Suprapubic skin (tissue), 4 donors: ENCODE measurements at places on chromosomes 1 and 21.

DNA sequence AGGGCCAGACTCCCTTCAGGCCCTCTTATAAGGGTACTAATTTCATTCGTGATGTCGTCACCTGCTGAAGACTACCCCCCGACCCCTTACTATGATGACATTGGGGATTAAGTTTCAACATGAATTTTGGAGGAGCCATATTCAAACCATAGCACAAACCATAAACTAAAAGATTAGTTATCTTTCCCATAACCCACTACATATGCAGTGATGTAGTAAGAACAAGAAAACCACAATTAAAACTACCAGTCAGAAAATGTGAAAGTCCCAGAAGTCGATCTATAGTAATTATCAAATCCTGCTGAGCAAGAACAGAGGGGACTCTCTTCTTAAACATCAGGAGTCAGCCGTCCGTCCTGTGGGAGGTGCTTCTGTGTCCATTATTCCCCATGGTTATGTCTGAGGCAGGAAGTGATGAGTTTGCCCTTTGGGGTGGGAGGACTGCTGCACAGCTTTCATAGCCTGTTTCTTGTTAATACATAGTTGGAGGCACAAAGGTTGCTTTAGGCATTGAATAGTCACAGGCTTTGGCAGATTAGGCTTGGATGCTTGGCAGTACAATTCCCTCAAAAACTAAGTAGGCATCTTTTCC, 35.9 kb upstream of the PTGFRN start:
- DNase-seq = no peak

DNA sequence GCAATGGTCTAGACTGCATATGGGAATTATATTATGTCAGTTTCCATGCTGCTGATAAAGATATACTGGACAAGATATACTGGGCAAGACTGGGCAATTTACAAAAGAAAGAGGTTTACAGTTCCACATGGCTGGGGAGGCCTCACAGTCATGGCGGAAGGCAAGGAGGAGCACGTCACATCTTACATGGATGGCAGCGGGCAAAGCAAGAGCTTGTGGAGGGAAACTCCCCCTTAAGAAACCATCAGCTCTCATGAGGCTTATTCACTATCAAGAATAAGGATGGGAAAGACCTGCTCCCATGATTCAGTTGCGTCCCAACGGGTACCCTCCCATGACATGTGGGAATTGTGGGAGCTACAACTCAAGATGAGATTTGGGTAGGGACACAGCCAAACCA, 21.2 kb downstream of the CCT8 start:
- DNase-seq = no peak

DNA sequence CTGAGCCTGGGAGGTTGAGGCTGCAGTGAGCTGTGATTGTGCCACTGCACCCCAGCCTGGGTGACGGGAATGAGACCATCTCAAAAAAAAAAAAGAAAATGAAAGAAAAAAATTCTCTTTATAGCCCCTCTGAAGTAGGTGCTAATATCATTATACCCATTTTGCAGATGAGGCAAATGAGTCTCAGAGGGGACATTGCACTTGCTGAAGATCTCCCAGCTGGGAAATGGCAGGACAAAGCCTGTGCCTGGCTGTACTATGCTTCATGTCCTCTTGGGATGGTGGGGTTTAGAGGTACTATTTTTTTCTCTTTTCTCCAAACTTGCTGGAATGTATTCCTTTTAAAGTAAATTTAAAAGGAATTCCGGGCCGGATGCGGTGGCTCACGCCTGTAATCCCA, 1.6 kb downstream of the SMPDL3B start:
- DNase-seq = no peak

- DNase-seq = no peak
These were observed 32.1 kb downstream of the ZMYND12 start for GRCh38 chr1:42423681-42424080.

GRCh38 chr1:35656148-35656862, 15.0 kb upstream of the PSMB2 start:
- no peak for DNase-seq

- no peak for DNase-seq
These were observed 99.6 kb upstream of the DMRTA2 start for GRCh38 chr1:50522691-50523342.

GRCh38 chr1:186076006-186076405, 299.0 kb downstream of the TPR start:
- DNase-seq = no peak

DNA sequence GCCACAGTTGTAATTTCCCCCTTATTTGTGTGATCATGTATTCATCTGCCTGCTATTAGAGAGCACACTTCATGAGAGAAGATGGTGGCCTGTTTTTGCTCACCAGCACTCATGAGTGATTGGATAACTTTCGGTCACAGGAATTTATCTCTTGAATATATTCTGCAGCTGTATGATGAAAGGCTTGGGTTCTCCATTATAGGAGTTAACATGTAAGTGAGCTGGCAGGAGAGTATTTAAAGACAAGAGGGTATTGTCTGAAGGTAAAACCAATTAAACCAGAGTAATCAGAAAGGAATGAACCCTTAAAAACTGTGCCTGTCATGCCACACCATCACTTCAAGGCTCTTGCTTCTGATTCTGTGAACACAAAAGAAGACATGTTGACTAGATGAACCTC, 574.9 kb upstream of the CAMK1G start:
- no peak for DNase-seq

DNA sequence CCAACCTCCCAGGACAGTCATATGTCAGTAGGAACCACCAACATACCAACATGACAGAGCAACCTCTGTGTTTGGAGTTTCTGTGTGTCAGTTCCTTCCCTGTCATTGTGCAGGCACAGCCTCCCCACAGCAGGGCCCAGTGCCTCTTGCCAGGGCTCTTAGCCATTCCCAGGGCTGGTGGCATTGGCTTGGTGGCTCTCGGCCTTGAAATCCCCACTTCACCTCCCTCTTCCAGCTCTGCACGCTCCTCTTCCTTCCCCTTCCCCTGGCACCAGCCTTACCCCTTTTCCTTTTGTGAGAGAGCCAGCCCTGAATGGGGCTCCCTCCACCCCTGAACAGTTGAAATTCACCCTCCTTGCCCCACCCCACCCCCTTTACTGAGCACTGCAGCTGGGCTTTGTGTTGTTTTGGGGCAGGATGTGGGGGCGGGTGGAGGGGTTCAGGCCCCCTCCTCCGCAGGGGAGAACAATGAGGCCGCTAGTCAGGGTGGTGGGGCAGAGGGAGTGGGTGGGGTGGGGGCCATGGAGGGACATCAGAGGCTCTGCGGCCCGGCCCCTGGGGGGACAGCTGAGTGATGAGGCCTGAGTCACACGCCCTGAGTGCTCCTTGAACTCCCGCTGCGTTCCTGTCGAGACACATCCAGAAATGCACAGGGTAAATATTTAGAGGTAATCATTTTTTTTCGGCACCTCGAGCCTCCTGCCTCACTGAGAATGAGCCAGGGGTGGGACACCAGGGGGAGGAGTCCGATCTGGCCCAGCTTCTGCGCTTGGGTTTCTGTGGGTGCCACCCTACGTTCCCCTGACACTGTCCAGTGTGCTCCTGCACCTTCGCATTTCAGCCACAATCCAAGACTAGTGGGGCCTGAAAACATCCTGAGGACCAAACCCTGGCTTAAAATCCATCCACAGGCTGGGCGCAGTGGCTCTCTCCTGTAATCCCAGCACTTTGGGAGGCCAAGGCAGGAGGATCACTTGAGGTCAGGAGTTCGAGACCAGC, 28.6 kb downstream of the LGR6 start:
- no peak for DNase-seq

- DNase-seq = no peak
These were observed 38.9 kb downstream of the MARK1 start for GRCh38 chr1:220566869-220567268.

DNA sequence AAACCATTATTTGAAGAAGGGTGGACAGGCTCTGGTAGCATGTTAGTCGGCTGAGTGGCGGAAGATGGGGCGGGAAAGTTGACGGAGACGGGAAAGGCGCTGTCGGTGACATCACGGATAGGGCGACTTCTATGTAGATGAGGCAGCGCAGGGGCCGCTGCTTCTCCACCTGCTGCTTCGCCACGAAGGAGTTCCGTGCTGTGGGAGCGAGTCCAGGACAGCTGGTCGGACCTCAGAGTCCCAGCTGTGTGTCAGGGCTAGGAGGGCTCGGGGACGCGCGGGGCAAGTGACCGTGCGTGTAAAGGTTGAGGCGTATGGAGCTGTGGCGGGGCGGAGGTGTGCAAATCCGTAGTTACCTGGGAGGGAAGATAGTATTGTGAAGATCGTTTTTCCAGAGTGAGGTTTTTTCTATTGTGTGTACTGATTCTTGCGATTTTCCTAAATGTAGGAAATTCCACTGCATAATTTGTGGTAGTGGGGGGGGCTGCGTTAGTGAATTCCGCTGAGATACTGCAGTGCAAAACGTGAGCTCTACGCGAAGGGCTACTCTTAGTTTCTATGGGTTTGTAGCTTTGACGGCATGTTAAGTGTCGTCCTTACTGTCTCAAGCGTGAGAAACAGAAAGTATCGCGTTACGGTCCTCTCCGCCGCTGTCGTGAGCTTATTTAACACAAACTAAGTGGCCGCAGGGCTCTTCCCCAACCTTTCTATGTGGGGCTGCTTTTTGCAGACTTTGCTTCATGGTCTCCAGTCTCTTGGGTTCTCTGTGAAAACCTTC, 111.2 kb upstream of the NBPF11 start:
- peak; percentile 78 for DNase-seq

DNA sequence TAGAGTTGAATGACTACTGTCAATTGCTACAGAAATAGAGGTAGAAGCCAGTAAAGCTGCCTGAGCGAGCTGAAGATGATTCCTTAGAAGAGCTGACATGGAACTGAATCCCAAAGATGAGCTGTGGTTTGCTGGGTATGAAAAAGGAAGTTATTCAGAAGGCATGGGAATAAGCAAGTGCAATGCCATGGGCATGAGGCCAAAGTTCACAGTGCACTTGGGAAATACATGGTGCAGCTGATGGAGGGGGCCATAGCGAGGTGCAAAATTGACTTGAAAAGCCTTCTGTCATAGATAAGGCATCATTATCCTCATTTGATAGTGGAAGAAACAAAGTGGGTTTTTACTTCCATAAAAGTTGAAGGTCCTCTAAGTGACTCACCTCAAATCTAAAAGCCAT, 88.6 kb downstream of the NEK7 start:
- no peak for DNase-seq

DNA sequence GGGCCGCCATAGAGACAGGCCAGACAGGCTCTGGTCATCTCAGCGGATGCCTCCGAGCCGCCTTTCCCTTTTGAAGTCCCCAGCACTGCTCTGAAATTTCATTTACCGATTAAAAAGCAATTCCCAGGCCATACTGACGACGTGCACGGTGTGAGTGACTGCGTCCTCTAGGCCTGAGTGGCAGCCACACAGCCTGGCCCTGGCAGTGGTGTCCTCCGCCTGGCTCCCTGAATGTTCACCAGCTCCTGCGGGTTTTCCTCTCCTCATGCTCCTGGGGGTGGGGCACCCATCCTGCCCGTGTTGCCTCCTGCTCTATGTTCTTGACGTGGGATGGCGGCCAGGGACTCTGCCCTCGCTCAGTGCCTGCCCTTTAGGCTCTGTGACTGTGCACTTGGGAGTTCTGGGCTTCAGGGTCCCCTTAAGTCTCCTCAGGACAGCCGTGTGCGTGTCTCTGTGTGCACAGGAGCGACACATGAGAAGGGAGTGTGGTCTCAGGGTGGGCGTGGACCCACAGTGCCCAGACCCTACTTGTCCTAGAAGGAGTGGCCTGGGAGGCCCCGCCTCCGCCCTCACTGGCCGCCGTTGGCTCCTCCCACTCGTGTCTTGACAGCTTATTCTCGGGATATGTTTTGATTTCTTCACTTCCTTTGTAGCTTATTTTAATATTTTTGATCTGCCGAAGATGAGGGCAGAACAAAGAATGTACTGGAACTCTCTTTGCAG, 3.6 kb downstream of the SKI start:
- peak; percentile 94 for DNase-seq

DNA sequence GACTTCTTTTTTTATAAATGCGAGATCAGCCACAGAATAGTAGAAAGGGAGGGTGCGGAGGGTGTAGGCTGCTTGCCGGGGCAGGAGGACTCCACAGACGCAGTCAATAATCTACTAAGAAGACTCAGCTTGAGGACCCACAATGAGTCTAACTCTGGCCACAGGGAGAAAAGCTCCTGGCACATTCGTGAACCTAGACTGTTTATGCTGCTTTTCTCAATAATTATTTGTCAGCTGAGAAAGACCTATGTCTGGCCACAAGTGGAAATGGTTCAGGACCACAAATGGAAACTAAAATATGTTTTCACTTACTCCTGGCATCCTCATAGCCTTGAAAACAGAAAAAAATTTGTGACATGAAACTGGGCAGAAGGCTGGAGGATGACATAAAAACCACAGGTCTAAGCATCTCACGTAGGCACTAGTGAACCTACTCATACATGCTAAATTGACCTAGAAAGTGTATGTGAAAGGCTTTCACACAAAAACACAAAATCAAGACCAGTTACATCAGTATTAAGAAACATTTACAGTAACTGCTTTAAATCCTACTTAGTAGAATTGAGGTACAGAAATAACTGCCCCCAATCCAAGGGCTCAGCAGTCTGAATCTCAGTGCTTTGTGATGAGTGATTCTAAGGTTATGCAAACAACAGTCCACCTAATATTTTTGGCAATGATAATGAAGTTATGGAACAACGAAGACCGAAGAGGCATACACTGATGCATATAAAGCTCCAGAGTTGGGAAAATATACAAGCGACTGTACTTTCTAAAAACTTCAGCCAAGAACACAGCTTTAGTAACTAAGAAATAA, 159.5 kb downstream of the SLC45A1 start:
- no peak for DNase-seq

DNA sequence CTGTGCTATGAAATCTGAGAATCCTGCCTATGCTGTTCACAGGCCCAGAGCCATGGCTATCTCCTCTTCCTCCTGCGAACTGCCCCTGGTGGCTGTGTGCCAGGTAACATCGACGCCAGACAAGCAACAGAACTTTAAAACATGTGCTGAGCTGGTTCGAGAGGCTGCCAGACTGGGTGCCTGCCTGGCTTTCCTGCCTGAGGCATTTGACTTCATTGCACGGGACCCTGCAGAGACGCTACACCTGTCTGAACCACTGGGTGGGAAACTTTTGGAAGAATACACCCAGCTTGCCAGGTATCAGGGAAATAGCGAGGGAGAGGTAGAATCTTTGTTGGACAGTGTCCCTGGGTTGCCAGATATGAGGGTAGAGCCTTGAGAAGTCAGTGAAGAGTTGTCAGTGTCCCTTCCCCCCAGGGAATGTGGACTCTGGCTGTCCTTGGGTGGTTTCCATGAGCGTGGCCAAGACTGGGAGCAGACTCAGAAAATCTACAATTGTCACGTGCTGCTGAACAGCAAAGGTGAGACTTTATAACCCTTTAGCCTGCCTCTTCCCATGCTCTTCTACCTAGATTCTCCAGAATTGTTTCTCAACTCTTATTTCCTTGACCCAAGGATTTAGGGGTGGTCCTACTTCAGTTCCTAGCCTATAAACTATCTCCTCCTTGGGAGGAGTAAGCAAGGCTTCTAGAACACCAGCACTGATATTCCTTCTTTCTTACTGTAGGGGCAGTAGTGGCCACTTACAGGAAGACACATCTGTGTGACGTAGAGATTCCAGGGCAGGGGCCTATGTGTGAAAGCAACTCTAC, 1.4 kb downstream of the NIT1 start:
- no peak for DNase-seq

- DNase-seq = no peak
These were observed 155.1 kb upstream of the GORAB start for GRCh38 chr1:170376801-170377385.
